ENCODE measurements at places on chromosomes 3 and 15.

- no peak for DNase-seq
Measured at GRCh38 chr3:143476965-143477640, 357.5 kb downstream of the CHST2 start.

GRCh38 chr15:75620841-75621391 is 4.6 kb downstream of the SNUPN start:
- DNase-seq, result peak; percentile 18

- DNase-seq, result no peak
Measured at GRCh38 chr15:28934645-28935044, 48.9 kb downstream of the APBA2 start.

- no peak for DNase-seq
Measured at GRCh38 chr3:123692041-123692440, 107.2 kb upstream of the HACD2 start.

GRCh38 chr15:86317384-86317740 is 237.7 kb downstream of the AGBL1 start:
- DNase-seq, result no peak

DNA sequence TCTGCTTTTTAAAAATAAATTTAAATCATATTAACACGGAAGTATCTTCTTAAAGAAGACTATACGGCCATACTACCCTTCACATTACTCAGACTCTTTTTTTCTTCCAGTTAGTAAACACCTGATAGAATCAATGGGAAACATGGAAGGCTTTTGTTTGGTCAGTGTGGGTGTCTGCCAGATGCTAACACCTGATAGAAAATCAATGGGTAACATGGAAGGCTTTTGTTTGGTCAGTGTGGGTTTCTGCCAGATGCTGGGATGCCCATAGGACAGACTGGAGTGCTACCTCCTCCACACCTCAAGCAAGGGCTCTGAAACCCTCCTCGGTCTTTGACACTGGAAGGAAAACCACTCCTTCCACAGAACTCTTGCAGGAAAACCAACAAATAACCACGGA is 29.2 kb downstream of the HACL1 start:
- no peak for DNase-seq

GRCh38 chr3:175349168-175349567 is 490.0 kb downstream of the NAALADL2 start:
- DNase-seq, result no peak

DNA sequence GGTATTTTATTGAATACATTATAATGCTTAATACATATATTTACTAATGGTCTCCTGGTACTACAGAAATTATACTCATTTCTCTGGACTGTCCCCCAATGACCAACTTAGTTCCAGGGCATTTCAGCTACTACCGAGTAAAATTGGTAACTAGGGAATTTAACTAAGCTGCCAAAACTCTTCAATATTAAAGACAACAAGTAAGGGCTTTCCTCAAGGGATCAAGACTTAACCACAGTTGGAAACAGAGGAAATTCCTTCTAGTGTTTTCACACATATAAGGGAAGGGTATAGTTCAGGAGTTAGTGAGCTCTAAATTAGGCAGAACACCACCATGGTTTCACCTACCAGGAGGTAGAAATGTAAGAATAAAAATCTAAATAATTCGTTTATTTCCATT is 357.4 kb downstream of the TBL1XR1 start:
- no peak for DNase-seq

DNA sequence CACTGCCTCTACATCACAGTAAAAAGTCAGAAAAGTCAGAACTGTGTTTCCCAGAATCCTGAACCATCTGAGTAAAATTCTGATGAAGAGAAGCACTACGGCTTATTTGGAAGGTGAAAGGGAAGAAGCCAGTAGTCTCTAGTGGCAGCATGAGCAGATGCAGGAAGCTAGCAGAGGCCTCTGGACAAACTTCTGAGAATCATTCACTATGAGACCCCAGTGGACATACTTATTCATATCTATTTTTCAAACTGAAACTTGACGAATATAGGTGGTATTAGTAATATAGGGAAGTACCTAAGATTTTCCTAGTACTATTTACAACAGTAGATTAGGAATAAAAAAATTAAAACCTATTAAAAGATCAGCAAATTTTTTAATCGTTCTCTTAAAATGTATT is 272.8 kb upstream of the TTC14 start:
- no peak for DNase-seq

DNA sequence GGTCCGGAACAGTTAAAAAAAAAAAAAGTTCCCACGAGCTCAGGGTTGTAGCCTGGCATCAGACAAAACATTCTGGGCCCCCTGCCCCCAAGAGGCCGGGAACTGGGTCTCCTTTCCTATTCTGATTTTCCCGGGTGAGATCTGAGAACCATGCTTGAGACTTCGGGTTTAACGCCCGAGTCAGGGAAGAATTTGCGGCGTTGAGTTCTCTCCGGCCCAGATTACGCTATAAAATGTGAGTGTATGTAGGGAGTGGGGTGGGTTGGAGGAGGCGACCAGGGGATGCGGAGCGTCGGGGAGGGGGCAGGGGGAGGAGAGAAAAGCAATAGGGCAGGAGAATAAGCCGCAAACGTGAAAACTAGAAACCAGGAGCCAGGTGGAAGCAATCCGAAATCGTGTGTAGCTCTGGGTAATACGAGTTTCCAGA is 2.7 kb downstream of the ZIC1 start:
- DNase-seq, result no peak

DNA sequence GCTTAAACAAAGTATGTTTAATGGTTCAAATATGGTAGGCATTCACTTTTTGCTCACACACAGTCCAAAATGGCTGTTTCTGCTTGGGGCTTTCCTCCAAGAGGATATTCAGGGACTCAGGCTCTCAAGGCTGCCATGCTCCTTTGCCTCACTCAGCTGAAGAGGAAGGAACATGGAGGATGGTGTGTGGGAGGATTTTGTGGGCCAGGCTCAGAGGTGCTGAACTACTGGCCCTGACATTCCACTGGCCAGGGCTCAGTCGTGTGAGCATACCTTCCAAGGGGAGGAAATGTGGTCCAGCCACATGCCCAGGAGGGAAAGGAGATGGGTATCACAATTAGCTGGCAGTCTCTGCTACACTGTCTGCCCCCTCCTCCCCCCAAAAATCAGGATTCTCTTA is 8.7 kb downstream of the PXYLP1 start:
- no peak for DNase-seq

GRCh38 chr3:195468391-195468776 is 25.6 kb upstream of the ACAP2 start:
- no peak for DNase-seq

DNA sequence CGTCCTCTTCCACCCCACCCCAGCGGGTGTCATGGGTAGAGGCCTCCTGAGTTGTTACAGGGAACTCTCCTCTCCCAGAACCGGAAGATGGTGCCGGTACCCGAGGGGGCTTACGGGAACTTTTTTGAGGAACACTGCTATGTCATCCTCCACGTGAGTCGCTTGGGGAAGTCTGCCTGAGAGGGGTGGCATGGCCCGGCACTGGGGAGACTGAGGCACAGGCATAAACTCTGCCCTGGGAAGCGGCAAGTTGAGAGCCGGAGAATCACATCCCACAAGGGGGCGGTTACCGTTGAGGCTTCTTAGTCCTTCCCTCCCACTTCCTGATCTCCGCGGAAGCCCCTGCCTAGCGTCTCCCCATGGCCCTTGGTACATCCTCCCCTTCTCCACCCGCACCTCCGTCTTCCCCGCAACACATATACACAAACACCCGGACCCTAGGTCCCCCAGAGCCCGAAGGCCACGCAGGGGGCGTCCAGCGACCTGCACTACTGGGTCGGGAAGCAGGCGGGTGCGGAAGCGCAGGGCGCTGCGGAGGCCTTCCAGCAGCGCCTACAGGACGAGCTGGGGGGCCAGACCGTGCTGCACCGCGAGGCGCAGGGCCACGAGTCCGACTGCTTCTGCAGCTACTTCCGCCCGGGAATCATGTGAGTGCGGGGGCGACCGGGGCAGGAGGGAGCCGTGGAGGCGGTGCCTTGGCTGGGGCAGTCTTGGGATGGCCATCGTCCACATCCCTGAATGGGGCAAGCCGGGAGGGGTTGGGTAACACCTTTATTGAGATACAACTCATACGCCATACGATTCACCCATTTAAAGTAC is 3.4 kb downstream of the VILL start:
- peak; percentile 19 for DNase-seq

GRCh38 chr15:73709686-73710085 is 25.5 kb downstream of the CD276 start:
- DNase-seq, result no peak

DNA sequence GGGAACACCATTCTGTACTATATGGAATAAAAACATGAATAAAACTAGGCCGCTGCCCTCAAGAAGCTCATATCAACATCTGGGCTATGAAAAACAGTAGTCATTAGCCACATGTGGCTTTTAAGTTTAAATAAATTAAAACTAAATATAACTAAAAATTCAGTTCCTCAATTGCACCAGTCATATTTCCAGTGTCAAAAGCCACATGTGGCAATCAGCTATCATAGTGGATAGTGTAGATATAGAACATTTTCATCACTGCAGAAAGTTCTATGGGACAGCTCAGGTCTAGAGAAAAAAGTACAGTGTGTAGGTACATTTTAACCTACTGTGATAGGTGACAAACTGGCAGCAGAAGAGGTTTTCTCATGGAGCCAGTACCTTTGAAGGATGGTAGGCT is 261.4 kb downstream of the FOXP1 start:
- DNase-seq, result no peak

GRCh38 chr3:145032791-145033190 is 1061.2 kb downstream of the DIPK2A start:
- DNase-seq, result no peak

GRCh38 chr3:177792311-177793030 is 595.2 kb upstream of the TBL1XR1 start:
- DNase-seq, result no peak

DNA sequence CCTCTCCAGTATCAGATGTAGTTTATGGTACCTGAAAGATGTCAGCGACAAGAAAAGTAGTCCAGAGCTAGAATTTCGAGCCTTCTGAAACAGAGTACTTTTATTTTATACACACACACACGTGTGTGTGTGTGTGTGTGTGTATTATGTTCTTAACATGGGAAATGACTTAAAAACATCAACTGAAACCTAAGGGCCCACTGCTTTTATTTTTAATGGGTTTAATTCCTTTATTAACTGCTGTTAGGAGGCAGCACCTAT is 1.9 kb downstream of the TCF12 start:
- DNase-seq, result no peak

- no peak for DNase-seq
Measured at GRCh38 chr3:196629228-196629627, 10.3 kb upstream of the NRROS start.

DNA sequence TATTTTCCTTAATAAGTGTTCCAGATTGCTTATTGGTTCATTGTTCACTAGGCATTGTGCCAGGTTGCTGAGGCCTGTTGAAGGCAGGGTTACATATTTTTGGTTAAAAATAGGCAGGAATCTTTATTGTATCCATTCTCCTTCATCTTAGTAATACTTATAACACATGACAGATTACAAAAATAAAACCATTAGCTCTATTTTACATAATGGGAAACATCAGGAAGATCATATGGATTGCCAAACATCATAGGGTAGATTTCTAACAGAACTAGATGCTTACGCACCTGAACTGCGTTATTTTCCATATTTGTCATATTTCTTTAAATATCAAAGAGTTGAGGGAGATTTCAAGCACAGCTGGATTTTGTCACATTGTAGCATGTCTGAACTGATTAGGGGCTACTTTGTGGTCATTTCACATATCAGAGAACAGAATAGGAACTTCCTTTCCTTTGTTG is 462.9 kb upstream of the SGO1 start:
- DNase-seq, result no peak

GRCh38 chr3:136957751-136958288 is at the start of gene IL20RB:
IL20RB (plus strand) TSS chr3:136957983; CDS start chr3:136958114, 131 bp downstream.
- DNase-seq, result no peak

- no peak for DNase-seq
Measured at GRCh38 chr3:23760871-23761373, 44.8 kb upstream of the UBE2E1 start.

DNA sequence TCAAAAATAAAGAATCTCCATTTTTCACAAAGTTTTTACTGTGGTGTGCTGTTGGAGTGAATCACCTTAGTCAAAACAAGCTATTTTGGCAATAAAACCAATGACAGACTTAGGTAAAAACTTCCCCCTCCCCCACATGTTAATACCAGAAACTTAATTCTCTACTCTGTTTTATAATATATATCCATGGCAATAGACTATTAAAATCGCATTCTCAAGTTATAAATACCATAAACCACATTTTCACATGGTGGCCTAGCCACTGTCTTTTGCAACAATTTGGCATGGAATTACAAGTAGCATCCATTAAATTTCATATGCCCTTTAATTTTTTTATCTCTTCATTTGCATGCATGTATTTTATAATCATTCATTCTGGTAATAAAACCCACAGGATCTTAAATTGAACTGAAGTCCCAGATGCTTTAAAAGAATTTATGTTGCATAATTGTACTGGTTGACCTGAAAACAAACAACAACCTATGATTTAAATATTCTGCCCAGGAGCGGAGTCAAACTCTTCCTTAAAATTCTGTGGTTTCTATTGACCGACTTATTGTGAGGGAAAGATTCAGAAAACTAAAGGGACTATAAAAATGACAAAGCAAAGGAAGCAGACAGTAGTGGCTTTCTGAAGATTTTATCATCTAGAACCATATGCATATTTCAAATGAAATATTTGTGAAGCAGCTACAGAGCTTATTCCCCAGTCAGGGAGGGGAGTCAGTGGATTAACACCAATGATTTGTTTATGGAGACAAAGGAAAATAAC is 229.0 kb upstream of the TBL1XR1 start:
- DNase-seq, result no peak

DNA sequence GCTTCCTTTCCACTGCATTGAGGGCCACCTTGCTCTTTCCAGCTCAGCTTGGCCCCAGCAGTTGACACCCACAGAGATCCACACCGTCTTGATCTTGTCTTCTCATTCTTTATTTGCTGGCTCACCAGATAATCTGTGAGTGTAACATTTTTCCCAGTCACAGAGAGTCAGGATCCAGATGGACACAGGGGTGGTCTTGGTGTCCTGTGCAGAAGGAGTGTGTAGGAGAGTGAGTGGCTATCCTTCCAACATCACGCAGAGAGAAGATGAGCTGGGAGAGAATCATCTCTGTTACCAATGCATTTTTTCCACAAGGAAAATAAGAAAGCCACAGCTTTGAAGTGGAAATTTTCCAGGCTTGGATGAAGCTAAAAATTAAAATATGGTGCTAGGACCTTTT is 100.1 kb downstream of the EPHB1 start:
- DNase-seq, result no peak

GRCh38 chr3:117687096-117687495 is 977.5 kb downstream of the TUSC7 start:
- DNase-seq, result no peak

GRCh38 chr15:39823634-39824033 is 41.0 kb upstream of the FSIP1 start:
- DNase-seq, result no peak

DNA sequence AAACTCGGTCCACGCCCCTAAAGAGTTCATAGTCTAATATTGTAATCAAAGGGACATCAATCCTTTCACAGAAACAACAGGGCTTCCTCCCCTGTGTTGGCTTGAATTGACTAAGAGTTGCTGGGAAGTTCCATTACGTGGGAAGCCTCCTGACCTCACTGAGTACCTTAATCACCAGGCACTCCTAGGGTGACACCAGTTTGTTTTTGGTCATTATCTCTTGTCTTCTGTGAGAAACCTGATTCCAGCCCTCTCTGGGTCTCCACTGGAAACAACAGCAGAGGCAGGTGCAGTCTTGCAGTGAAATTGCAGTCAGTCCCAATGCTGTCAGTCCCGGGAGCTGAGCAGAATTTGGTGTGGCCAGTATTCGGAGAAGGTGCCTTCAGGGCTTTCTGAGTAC is 55.4 kb downstream of the BOC start:
- no peak for DNase-seq
